ENCODE measurements at places on chromosomes 2 and 18. TPM values are rescaled to one million over a fixed set of nuclear protein-coding genes. Genes with fewer than 3 reads are reported as not detected.

Gene UGT1A5
- 91.2 TPM for total RNA-seq

Gene VPS54
- total RNA-seq = 16.7 TPM

Gene PXDN
- total RNA-seq = 92.2 TPM

Gene CYP27A1
- 2.0 TPM for total RNA-seq

Gene VWC2L
- total RNA-seq = not detected

Gene HOXD10
- total RNA-seq = not detected

Gene GLI2
- total RNA-seq = 11.6 TPM

Gene C2orf72
- not detected for total RNA-seq

Gene TDRD15
- 1.9 TPM for total RNA-seq

Gene TEKT4
- 0.15 TPM for total RNA-seq

Gene CFAP221
- not detected for total RNA-seq

Gene CNTNAP5
- total RNA-seq = not detected

Gene ELOA2
- total RNA-seq = not detected

Gene SLC40A1
- total RNA-seq = 8.0 TPM

Gene SERPINB3
- not detected for total RNA-seq

Gene IL36G
- not detected for total RNA-seq

Gene CCDC93
- total RNA-seq = 31.3 TPM

Gene HRH4
- total RNA-seq = 0.18 TPM

Gene MYOM1
- 1.3 TPM for total RNA-seq

Gene ACTG2
- total RNA-seq = not detected

Gene CTIF
- 17.0 TPM for total RNA-seq

Gene METTL21A
- 11.7 TPM for total RNA-seq

Gene MRPL19
- total RNA-seq = 46.5 TPM

Gene SF3B1
- 156 TPM for total RNA-seq

Gene HES6
- total RNA-seq = 8.4 TPM

Gene CRYBA2
- not detected for total RNA-seq

Gene CACNB4
- 0.98 TPM for total RNA-seq

Gene RGPD8
- 5.0 TPM for total RNA-seq

Gene AGPS
- total RNA-seq = 107 TPM

Gene C2orf15
- total RNA-seq = 16.9 TPM

Gene IWS1
- total RNA-seq = 51.3 TPM

Gene NEUROD1
- not detected for total RNA-seq

Gene HK2
- 7.8 TPM for total RNA-seq

Gene B3GNT7
- 14.0 TPM for total RNA-seq

Gene NEU2
- not detected for total RNA-seq

Gene ADCYAP1
- total RNA-seq = not detected

Gene NT5DC4
- total RNA-seq = 6.1 TPM

Gene NLRC4
- not detected for total RNA-seq

Gene REG1B
- not detected for total RNA-seq

Gene HOXD13
- total RNA-seq = not detected
